CD4-positive, alpha-beta memory T cell (primary cell): ENCODE measurements at places on chromosomes 5 and 9. TPM values are rescaled to one million over a fixed set of nuclear protein-coding genes. Genes with fewer than 3 reads are reported as not detected.

Gene SLC6A7
- polyA plus RNA-seq: not detected

Gene IRX1
- not detected for polyA plus RNA-seq

Gene SPINK7
- polyA plus RNA-seq: not detected

Gene SV2C
- polyA plus RNA-seq: not detected

Gene BARX1
- not detected for polyA plus RNA-seq

Gene SPOCK1
- polyA plus RNA-seq: not detected
